ENCODE measurements at places on chromosomes 1 and 21.

- DNase-seq, result no peak
These were observed 11.7 kb downstream of the MX1 start for GRCh38 chr21:41437729-41438128.

DNA sequence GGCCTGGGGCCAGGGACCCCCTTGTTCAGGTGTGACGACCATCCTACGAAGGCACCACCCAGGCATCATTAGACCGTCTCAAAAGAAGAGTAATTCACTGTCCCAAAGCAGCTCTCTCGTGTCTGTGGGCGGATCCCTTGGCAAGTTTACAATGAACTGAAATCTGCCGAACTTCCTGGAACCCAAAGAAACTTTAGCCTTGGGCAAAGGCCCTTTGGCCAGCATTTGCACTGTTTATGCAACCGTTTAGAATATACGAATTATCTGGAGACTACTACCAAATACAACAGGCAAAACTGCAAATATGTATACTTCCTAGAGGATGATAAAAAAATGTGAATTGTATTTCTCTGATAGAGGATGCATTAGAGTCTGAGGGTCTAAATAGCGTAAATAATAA is 1.4 kb upstream of the SOD1 start:
- no peak for DNase-seq

GRCh38 chr1:226994586-226995364 is 54.7 kb downstream of the COQ8A start:
- DNase-seq, result peak; percentile 33

DNA sequence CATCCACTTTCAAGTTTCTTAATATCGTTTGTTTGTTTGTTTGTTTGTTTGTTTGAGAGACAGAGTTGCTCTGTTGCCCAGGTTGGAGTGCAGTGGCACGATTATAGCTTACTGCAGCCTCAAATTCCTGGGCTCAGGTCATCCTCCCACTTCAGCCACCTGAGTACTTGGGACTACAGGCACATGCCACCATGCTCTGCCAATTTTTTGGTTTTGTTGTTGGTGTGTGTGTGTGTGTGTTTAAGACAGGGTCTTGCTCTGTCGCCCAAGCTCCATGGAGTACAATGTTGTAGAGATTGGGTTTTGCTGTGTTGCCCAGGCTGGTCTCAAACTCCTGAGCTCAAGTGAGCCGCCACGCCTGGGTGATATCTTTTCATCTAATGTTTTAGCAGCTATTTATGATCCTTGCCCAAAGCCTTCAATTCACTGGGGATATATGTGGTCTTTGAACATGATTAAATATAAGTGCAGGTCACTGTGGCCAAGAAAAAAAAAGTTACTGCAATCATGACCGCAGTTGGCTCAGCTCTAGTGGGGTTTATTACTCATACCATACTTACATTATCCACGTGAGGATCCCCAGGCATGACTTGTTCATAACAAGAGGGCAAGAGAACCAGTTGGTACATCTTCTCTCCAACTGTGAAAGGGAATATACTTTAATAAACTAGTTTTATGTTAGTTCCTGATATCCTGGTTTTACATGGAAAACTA is 8.0 kb downstream of the RRP1B start:
- no peak for DNase-seq

GRCh38 chr1:243264717-243265116 is 8.9 kb downstream of the SDCCAG8 start:
- no peak for DNase-seq

GRCh38 chr1:202982715-202983430 is 15.8 kb upstream of the CYB5R1 start:
- DNase-seq, result no peak

- no peak for DNase-seq
These were observed 210.3 kb downstream of the SETD4 start for GRCh38 chr21:35850029-35850428.

GRCh38 chr21:28229814-28230213 is 762.9 kb downstream of the LTN1 start:
- no peak for DNase-seq

DNA sequence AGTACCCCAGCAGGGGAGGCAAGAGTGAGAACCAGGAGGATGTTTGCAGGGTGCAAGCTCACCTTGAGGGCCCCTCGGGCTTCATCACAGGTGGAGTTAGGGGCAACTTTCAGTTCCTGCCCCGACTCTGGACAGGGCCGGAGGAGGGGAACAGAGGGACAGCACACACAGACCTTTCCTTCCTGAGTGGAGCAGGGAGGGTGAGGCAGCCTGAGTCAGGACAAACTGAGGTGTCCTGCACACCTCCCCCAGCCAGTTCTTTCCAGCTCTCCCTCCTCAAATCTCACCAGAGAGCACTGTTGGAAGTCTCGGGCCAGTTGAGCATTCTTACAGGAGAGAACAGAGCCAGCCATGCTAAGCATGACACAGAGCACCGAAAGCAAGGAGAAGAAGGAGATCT is 1.5 kb downstream of the ENTREP3 start:
- DNase-seq, result no peak

DNA sequence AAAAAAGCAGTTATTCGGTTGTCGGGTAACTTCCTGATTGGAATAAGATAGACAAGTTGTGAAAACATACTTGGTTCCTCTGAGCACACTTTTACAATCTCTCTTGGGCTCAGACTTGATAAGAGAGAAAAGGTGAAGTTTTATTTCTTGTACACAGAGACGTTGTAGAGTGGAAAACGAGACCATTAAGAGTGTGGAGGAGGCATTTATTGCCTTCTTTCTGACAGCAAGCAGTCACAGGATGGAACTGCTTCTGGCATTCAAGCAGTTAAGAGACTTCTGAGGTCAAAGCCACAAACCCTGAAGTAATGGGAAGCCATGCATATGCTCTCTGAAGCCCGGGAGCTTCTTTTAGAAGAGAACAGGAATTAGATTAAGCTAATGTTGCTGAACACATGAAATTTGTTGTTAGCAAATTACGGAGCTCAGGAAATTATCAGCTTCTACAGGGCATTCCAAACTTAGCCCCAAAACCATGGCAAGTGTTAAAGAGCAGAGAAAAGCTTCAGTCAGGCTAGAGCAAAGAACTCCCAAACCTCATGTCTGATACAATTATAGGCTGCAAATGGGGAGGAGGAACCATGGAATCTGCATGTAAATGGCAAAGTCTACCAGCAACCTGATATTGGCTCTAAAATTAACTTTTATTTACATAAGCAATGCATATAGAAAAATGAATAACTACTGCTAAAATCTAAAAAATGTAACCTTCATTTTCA is 26.0 kb downstream of the S1PR1 start:
- DNase-seq, result peak; percentile 41

DNA sequence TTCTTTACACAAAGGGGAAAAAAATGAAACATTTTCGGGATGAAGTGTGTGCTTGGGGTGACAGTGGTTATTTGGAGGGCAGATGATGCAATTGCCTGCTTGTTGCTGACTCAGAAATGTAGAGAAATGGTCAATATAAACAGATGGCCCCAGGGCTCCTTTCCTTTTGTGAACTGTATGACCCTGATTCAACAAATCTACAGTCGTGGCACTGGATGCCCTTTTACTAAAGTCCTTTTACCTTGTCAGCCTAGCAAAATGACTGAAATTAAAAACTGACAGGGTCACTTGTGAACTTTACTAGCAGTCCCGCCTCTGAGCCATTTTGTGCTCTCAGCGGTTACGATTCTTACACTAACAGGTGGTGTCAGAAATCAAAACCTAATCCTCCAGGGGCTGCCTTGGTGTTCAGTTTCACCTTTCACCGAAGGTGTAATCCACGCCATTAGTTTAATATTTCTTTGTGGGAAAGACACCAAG is 49.8 kb downstream of the GREM2 start:
- DNase-seq, result no peak

GRCh38 chr21:46069719-46070279 is 28.1 kb upstream of the COL6A2 start:
- DNase-seq, result no peak

GRCh38 chr1:210448297-210448892 is 119.7 kb downstream of the HHAT start:
- DNase-seq, result peak; percentile 45

DNA sequence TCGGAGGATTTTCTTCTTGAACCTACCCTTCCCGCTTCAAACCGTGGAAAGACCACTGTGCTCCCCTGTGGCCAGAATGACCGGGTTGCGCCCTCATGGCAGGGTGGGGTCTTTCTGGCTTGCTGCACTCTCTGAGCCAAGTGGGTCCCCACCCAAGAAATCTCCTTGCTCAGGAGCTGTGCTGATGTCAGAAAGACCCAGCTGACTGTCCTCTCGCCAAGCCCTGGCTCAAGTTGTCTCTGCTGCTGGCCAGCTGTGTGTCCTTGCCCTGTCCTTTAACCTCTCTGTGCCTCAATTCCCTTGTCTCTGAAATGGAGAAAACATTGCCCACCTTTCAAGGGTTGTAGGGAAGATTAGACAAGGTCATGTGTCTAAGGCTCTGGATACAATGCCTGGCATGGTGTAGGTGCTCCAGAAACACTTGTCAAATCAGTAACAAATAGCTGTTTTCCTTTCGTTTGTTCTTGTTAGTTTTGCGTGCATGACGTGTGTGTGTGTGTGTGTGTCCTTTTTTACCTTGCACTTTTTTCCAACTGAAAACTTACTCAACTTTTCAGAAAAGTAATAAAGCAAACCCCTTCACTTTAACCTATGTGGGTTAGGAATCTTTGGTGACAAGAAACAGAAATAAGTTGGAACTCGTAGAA is 41.1 kb upstream of the RPL11 start:
- no peak for DNase-seq

DNA sequence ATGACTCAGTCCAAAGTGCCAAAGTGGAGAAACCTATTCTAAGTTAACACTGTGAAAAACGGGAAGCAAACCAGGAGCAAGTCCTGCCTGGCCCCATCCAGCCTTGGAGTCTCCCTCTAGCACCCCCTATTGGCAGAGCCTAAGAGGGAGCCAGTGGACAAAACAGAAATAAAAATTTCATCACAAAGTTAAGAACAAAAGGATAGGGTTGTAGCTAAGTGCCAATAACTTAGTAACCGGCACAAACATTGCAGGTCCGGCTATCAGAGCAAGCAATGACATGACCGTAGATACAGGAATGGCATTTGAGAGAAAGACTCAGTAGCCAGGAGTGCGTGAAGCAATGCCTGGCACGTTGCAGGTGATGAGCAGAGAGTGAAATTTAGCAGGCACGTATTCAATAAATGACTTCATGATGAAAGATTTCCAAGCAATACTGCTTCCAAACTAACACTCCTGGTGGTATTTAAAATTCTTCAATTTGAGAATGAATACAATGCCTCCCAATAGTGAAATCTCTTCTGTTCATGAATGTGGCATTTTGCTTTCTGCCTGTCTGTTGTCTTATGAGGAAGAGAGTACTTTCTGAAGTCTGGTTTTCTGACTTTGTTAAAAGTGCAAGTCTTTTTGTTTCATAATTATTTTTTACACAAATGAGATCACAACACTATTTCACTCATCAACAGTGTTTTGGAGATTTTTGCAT is 391.0 kb downstream of the OMA1 start:
- peak; percentile 30 for DNase-seq

DNA sequence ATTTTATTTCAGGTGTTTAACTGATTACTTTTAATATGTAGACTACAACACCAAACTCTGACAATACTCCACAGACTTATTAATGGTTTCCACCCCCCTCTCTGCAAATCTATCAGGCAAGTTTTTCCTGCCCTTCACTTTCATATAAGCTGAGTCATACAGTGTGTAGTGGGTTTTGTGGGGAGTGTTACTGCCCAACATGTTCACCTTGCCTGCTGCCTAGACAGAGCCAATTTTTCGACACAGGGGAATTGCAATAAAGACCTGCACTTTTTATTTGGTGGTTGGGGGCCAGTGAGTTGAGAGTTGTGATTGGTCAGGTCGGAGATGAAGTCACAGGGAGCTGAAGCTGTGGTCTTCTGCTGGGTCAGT is 119.7 kb downstream of the PPIAL4G start:
- DNase-seq, result no peak

- DNase-seq, result no peak
These were observed 27.8 kb downstream of the TMEM53 start for GRCh38 chr1:44646261-44647110.

DNA sequence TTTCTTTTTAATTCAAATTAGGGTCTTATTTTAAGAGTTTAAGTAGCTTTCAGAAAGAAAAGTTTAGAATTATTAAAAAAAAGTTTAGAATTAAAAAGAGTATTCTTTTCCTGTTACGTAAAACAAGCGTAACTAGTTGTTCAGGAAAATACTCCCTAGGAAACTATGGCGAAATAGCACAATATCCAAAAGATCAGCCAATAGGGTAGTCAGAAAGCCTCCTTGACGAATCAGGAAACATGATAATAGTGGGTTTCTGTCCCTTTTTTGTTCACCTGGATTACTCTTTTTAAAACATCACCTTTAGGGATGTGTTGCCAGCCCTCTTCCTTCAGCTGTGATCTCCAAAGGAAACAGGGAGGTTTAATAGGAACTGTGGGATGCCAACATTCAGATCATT is 25.2 kb downstream of the S1PR1 start:
- no peak for DNase-seq

- no peak for DNase-seq
These were observed 27.0 kb upstream of the SLFNL1 start for GRCh38 chr1:41048540-41048939.

GRCh38 chr21:42561762-42562650 is 48.4 kb downstream of the SLC37A1 start:
- DNase-seq, result no peak
